ENCODE measurements at places on chromosomes 3 and 15.

- DNase-seq: no peak
Observed at GRCh38 chr15:55257938-55258337, 31.7 kb downstream of the RAB27A start.

DNA sequence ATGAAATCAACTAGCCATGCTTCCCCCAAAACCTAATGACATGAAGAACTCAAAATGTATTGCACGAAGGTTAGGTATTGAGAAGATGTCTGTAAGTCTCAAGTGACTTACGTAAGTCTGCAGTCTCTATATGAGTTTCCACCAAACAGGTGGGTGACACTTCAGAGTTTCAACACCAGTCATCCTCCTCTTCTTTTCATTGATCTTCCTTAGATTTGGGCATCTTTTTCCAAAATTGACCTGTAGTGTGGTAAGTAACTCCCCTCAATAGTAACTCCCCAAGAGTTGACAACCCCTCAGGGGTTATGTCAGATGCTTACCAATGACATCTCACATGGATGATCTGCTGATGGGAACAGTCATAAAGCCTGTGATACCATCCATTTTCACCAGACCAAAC, 46.1 kb downstream of the GPR176 start:
- DNase-seq: no peak

DNA sequence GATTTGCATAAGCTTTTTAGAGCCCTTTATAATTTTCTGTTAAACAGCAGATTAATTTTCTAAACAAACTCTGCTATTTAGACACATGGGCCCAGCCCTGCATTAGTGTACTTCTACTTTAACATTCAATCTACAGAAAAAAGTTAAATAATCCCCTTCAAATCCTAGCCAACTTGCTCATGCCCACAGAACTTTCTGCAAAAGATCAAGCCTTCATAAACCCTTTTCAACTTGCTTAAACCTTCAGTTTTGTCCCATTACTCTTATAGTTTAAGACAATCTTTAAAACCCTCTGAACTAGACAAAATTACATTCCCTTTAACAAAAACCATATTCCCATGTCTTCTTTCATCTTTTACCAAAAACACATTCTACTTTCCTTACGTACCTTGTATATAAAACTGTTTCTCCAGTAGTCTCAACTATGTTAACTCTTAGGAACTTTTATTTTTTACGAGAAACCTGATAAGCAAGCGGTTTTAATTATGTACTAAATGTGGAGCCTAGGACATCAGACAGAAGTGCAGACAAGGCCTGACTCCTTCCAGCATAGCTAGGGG, 25.2 kb upstream of the ADGRG7 start:
- DNase-seq: no peak

GRCh38 chr3:159008401-159008800, 206.5 kb downstream of the MFSD1 start:
- no peak for DNase-seq

DNA sequence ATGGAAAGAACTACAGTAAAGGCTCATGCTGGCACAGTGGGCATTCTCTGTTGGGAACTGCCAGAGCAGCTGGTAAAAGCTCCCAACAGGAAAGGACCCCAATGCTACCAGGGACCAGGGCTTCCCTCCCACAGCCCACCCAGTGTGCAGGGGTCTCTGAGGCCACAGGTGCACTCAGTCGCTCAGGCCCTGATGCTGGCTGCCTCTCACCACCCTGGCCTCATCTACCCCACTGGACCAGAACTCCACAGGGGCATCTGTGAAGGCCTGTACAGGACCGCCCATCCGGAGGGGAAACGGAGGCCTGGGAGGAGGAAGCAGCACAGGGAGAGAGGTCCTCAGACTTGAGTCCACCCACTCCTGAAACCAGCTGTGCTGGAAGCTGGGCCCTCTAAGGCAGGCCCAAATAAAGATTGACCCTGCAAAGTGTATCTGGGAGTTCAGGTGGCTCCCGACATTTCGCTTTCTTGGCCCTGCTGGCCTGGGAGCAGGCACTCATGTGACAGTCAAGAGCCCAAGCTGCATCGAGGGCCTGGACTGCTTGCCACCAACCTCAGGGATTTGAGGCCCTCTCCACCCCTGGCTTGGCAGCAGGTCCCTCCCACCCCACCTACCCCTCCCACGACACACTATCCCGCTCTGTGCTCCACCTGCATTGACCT, 12.7 kb downstream of the KLF15 start:
- DNase-seq: no peak

DNA sequence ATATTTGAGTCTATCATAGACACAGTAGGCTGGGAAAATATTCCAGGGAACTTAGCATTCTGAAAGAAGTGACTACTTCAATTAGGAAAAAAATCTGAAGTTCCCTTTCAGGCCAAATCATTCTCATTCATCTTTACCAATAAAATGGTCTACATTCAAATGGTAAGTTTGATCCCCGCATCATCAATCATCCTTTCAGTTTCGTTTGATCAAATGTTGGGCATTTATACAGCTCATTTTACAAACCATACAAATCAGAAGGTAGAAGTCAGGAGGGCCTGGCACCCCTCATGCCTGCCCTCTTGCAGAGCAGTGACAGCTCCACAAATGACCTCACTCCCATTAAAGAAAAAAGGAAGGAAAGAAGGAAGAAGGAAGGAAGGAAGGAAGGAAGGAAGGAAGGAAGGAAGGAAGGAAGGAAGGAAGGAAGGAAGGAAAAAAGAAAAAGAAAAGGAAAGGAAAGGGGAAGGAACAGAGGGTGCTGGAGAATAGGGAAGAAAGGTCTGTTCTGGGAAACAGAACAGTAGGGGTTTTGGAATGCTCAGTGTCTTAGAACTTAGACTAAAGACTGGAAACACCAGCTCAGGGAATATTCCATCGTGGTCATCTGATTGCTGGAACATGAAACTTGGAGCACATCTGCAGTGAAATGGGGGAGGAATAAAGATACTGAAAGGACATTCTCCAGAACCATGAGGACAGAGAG, 86.1 kb downstream of the XXYLT1 start:
- DNase-seq: no peak

DNA sequence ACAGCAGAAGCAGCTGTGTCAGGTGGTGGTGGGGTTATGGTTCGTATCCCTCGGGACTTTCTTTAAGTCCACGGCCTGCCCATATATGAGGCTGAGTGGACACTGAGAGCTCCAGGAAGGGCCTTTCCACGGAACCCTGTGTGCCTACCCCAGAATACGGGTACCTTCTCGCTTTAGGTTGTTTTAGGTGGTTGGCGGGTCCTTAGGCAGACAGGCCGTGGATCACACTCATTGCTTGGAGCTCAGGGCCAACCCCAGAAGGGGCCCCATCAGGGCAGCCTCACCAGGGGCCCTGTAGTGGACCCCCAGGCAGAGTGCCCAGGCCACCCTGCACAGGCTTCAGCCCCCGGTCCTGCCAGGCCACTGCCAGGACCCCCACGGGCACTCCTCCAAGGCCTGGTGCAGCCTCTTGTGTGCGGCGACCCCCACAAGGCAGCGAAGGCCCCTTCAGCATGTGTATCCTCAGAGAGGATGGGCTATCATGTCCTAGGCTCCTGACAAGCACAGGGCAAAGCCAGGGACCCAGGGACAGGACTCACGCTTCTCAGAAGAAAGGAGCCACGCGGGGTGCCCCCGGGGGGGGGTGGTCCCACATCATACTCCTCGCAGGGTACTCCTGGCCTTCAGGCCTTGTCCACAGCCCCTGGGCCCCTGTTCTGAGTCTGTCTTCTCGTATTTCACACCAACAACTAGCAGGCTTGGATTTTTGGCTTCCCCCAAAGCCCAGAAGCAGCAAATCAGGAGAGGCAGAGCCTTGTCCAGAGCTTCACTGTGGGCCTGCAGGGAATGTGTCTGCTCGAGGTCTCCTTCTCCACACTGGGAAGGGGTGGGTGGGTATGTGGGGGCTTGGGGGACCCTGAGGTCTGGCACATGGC, 93.4 kb downstream of the LRRK1 start:
- DNase-seq: no peak

DNA sequence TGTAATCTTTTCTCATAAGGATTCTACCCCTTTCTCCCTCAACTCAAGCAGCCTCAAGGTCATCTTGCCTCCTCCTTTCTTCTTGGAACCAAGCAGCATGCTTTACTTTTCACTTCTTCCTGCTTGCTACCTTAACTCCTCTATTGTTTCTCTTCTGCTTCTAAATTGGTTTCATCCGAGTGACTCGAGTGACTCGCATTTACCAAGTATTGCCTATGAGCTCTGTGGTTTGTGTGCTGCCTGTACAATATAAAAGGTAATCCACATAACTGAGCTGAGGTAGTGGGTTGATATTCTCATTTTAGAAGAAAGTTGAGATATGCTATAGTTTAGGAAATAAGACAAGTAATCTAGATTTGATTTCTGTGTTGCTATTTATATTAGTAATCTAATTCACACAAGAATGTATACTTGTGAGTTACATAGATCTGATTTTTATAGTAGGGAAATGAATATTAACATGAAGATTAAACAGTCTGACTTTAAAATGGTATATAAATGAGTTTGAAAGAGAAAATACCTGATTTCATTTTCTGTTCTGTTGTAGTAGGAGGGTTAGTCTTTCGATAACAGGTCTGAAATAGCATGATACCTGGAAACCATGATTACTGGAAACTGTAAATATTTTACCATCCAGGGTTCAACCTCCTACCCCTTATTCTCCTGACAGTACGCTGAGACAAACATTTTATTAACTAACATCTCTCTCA, 5.5 kb downstream of the HHLA2 start:
- no peak for DNase-seq

- DNase-seq: no peak
Observed at GRCh38 chr3:72157748-72158638, 373.0 kb upstream of the PROK2 start.

DNA sequence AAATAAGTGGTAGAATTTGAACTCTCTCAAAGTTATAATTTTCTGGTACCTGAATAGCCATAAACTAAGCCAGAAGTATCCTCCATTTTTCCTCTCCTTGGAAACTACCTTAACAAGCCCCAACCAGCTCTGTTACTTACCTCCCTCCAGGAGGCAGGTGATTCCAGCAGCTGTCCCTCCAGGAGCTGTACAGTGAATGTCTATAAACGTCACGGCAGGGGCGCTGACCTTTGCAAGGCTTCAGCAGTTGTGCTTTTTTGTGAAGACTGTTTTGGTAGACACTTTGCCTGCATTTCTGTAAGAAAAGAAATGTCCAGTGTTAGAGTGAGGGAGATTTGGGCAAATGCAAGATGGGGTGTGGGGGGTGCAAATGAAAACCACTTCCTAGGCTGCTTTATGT, 67.2 kb downstream of the LEO1 start:
- DNase-seq: no peak

DNA sequence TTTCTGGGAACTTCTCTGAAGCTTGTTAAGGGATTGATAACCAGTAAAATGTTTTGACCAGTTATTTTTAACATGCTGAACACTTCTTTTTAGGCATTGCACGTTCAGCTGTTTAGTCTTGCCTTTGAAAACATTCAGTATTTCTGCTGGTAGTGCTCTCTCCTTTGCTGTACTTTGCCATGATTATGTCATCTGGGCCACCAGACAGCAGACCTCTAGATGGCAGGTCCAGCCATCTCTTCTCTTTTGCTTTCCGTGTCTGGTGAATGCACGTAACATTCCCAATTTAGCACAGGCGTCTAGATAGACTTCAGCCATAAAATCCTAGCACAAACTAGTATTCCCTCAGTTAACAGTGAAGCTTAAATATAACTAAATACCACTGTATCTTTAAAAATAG, 57.8 kb downstream of the RAB7A start:
- no peak for DNase-seq

- DNase-seq: no peak
Observed at GRCh38 chr3:30081904-30082303, 524.5 kb upstream of the TGFBR2 start.

- no peak for DNase-seq
Observed at GRCh38 chr3:168574455-168575158, 478.9 kb upstream of the GOLIM4 start.
